Stimulated activated CD8-positive, alpha-beta memory T cell treated with anti-CD3 and anti-CD28 coated beads, Interleukin-4, amount 100 ng/mL, for 24 hours (primary cell): ENCODE measurements at places on chromosomes 7 and 10.

GRCh38 chr10:77636967-77637531 is 559 bp downstream of the KCNMA1 start:
- no peak for DNase-seq

DNA sequence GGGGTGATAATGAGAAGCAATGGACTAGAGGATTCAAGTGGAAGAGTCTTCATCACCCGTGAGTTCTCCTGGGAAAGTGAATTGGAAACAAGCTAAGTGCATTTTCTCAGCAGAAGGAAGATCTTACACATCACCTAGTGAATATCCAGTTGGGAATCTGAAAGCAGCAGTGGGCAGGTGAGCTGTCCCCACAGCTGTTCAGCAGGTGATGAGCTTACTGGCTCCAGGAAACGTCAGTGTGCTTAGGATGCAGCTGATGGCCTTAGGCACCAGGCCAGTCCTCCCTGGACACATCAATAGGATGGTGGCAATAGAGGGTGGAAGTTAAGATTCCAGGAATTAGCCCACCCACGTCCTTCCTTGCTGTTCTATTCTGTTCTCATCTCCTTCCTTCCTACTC is 66.7 kb downstream of the NOD1 start:
- no peak for DNase-seq

DNA sequence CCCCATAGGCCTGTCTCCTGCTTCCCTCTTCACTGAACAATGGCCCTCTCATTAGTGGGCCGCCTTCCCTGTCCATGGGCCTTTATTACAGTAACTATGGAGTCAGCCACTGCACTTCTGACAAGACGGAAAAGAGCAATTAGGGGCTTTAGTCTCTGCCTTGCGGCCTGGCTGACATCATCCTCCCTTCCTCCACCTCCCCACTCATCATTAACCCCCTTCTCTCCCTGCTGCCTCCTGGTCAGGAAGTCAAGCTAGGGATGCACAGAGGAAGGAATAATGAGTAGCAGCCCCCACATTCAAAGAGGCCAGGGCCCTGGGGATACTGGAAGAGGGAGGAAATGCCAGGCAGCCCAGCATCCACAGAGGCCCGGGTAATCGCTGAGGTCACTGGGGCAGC is 101.6 kb upstream of the PLXNA4 start:
- no peak for DNase-seq

- DNase-seq, result no peak
Observed at GRCh38 chr7:30474485-30474884, 4.1 kb downstream of the NOD1 start.

- no peak for DNase-seq
Observed at GRCh38 chr10:113626809-113627355, 37.0 kb downstream of the NRAP start.

GRCh38 chr7:148622887-148623585 is 32.5 kb downstream of the C7orf33 start:
- no peak for DNase-seq

GRCh38 chr7:107180378-107180777 is 11.6 kb downstream of the HBP1 start:
- peak; percentile 73 for DNase-seq

GRCh38 chr10:113666682-113667252 is 2.9 kb upstream of the NRAP start:
- no peak for DNase-seq

- DNase-seq, result peak; percentile 11
Observed at GRCh38 chr7:141563956-141564623, 12.9 kb downstream of the AGK start.

GRCh38 chr10:69960988-69961880 is 91.4 kb upstream of the MACROH2A2 start:
- no peak for DNase-seq

GRCh38 chr10:51367127-51367526 is 292.8 kb downstream of the PRKG1 start:
- no peak for DNase-seq

DNA sequence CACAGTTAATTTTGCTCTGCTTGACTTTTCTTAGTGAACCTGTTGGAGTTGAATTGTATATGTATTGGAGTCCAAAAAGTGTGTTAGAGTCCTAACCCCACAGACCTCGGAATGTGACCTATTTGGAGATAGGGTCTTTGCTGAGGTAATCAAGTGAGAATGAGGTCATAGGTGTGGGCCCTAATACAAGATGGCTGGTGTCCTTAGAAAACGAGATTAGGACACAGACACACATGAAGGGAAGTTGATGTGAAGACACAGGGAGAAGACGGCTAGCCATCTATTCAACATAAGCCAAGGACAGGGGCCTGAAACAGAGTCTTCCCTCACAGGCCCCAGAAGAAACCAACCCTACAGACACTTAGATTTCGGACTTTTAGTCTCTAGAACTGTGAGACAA is 260.6 kb upstream of the NEBL start:
- DNase-seq, result no peak

DNA sequence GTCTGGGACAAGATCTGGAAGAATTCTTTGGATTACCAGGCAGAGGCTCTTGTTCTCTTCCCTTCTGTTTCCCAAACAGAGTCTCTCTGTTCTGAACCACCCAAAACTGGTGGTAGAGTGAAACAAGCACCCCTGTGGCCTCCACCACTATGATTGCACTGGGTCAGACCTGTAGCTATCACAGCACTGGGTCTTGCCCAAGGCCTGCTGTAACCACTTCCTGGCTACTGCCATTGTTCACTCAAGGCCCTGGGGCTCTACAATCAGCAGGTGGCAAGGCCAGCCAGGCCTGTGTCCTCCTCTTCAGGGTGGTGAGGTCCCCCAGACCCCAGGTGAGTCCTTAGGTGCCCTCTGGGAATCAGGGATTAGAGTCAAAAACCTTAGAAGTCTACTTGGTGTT is 4.1 kb upstream of the LRRC17 start:
- no peak for DNase-seq

- peak; percentile 64 for DNase-seq
Observed at GRCh38 chr7:150898475-150899011, 46.2 kb downstream of the AOC1 start.

- DNase-seq, result no peak
Observed at GRCh38 chr10:86664341-86665217, 3.7 kb upstream of the LDB3 start.

DNA sequence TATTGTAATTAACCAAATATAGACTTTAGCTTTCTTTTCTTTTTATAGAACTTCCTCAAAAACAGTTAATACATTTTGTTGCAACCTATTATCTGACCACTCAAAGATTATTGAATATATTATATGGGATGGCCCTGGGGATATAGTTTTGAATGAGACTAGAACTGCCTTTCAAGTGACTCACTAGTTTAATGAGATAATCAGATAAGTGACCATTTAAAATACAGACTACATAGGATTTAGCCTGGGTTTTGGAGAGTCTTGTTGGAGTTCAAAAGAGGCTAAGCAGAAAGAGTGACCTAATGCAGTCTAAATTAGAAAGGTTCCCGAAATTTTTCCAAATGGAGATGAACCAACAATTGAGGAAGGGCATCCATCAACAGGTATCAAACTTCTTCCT is 305.2 kb upstream of the ETV1 start:
- DNase-seq, result no peak

- DNase-seq, result no peak
Observed at GRCh38 chr10:93346694-93347093, 135.4 kb downstream of the MYOF start.

DNA sequence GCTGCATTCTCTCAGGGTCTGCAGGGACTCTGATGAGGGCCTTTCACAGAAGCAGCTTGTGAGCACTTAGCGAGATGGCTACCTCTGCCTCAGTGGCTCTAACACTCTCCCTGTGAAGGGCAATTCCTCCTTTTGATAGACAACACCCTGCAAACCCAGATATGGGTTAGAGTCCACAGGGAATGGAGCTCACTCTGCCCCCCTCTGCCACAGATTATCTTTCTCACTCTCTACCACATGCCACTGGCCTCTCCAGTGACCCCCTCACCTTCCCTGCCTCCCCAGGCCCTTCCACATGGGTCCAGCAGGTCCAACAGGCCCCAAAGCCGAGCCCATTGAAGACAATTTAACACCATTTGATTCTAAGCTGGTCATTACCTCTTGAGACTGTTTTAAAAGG is 72.1 kb downstream of the CCDC3 start:
- no peak for DNase-seq

DNA sequence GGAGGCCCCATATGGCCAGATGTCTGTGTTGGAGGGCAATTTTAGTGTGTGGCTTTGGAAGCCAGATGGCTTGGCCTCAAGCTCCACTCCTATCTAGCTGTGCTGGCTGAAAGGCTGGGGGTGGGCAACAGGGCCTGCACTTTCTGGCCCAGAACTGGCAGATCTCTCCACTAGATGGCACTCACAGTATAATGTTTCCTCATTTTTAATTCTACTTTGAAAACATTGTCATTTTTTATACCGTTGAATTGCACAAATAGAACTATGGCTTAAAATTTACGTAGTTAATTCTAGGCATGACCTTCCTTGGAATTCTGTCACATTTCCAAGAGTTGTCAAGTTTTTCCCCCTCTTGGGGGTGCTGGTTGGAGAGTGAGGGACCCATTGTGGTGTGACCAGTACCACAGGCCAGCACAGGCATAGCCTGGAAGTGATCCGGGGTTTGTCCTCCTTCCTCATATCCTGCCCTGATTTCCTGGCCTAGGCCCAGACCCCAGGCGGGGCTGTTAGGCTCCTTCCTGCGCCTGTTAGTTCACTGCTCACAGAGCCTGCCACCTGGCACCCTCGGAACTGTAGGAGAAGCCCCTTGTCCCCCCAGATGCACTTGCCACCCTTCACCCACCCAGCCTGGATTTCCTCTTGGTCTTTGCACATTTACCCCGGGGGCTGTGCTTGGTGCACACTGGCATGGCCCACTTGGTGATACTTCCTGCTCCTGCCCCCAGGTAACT is 52.8 kb downstream of the ARHGAP22 start:
- no peak for DNase-seq

DNA sequence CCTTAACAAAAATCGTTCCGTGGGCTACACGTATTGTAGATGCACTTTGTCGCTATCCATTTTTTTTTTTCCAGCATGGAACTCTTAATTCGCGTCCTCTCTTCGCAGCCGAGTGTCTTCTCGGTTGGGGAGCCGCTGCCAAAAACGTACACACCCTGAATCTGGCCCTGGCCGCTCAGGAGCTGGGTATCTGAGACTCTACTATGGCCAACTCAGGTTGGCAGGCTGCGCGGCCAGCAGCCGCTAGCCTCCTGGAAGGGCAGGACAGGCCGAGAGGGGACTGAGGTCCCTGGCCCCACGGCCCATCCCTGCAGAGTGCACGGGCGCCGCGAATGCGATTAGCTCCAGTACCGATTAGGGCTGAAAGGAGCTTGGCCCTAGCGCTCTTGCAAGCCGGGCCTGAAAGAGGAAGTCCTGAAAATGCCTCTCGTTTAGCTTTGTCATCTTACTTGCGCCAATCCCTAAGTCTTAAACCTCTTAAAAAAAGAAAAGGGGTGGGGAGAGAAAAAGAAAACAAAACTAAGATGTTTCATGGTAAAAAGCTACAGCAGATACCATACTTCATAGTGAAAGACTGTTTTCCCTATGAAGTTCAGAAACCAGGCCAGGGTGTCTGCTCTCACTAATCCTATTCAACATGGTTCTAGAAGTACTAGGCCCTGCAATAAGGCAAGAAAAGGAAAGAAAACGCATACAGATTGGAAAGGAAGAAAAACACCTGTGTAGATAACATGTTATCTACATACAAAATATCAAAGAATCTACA is 113.2 kb upstream of the RHEB start:
- peak; percentile 26 for DNase-seq

DNA sequence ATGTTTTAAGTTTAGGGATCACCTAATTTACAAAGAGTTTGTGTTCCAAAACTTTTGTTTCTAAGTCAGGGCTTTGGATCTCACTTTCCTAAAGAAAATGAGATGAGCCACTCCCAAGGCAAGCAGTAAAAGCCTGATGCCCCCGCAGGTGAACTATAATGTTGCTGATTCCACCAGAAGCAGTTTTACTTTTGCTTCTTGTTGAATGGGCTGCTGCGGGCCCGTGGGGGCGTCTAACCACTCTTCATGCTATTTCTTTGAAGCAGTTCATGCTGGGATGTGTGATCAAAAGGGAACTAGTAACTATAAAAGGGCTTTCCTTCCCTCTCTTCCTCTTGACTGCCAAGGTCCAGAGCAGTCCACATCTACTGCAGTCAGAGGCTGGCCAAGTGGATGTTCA is 118.7 kb upstream of the NEBL start:
- DNase-seq, result no peak

- no peak for DNase-seq
Observed at GRCh38 chr10:34102237-34102673, 712.8 kb downstream of the PARD3 start.

GRCh38 chr10:112434988-112435619 is 11.6 kb downstream of the ZDHHC6 start:
- DNase-seq, result no peak

GRCh38 chr10:86830043-86830591 is 73.7 kb downstream of the BMPR1A start:
- no peak for DNase-seq

GRCh38 chr10:132338876-132339275 is 6.9 kb downstream of the LRRC27 start:
- no peak for DNase-seq

DNA sequence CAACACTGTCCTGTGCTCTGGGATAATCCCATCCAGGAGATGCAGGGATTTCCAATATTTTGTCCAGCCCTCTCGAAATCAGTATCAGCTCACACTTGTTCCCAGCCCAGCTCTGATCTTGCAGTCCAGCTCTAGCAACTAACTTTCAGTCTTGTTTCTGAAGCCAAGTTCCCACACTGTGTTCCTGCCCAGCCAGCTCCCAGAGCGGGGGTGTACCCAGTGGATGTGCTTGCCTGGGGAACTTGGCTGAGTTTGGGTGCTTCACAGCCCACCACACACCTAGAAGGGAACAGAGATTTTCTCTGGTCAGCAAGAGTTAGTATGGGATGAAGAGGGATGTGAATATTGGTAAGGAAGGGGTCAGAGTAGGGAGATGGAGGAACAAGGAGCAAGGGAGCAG is 57.5 kb upstream of the RAPGEF5 start:
- DNase-seq, result no peak

GRCh38 chr10:48519481-48520183 is 85.2 kb downstream of the ARHGAP22 start:
- no peak for DNase-seq

DNA sequence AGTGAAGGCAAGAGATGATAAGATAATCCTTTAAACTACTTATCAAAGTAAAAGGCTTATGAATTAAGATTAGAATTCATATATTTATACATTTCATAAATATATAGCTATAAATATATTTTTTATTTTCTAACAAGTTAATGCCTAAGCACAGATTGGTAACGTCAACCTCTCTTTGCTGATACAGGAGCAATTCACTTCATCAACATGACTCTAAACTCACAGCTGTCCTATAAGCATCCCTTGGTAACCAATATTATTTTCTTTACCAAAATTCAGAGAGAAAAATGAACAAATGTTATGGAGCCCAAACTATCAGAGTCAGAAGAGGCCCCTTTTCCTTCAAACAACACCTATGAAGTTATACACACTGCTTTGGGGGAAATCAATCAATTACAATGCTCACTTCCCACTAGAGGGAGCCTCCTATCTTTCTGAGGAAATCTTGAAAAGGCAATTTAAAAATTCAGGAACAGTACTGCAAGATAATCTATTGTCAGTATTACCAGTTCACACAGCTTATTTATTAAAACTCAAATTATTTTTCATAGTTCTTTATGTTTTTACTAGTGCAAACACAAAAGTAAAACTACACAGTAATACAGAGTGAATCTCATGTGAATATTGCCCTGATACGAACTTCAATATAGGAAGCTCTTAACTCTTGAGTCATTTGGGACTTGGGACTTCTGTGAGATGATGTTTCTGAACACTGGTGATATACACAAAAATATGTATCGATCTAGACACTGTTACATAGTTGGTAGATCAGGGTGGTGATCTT is 51.0 kb upstream of the NOBOX start:
- DNase-seq, result no peak

- DNase-seq, result no peak
Observed at GRCh38 chr10:131107970-131108369, 203.6 kb downstream of the TCERG1L start.
